ENCODE measurements at places on chromosomes 1 and 21. TPM values are rescaled to one million over a fixed set of nuclear protein-coding genes. Genes with fewer than 3 reads are reported as not detected.

DNA sequence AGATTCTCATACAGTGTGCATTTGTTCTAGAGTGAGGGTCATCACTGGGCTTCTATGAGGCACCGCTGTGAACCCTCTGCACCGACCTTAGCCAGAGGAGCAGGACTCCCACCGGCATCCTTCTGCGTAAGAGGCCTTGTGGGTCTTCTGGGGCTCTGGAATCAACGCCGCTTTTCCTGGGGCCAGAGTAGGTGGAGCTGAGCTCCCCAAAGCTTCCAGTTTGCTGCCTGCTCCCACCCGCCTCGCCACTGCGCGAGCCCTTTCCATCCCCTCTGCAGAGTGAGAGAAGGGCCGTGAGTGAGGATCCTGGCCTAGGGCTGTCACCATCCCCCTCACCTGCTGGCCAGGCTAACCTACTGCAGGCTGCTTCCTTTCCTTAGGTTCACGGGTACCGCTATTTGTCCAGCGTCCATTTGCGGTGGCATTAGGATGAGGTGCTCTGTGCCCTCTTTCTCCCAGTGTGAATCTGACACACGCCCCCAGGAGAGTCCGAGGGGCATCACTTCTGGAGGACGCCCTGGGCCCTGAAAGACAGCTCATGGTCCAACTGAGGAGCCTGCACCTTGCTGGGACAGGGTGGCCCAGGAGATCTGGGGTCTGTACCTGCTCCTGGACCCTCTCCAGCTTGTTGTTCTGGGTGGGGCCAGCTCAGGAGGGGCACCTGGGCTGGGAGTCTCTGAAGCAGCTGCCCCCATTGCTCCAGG lies 36.2 kb downstream of the UMODL1 start:
- no peak overlapping the region for H3K4me3 ChIP-seq
- H3K4me1 ChIP-seq = peaks cover 12% of the 10 kb centered on the region
- H3K27me3 ChIP-seq = no peaks in the 10 kb centered on the region
- no peaks in the 10 kb centered on the region for H3K36me3 ChIP-seq

- peaks cover 16% of the 10 kb centered on the region for H3K4me1 ChIP-seq
- no peak overlapping the region for H3K27ac ChIP-seq
- H3K36me3 ChIP-seq = peaks cover 21% of the 10 kb centered on the region
- H3K4me3 ChIP-seq = no peak overlapping the region
- no peaks in the 10 kb centered on the region for H3K27me3 ChIP-seq
- DNase-seq = no peak
These were observed 12.9 kb downstream of the CENPF start for GRCh38 chr1:214615871-214616270.

DNA sequence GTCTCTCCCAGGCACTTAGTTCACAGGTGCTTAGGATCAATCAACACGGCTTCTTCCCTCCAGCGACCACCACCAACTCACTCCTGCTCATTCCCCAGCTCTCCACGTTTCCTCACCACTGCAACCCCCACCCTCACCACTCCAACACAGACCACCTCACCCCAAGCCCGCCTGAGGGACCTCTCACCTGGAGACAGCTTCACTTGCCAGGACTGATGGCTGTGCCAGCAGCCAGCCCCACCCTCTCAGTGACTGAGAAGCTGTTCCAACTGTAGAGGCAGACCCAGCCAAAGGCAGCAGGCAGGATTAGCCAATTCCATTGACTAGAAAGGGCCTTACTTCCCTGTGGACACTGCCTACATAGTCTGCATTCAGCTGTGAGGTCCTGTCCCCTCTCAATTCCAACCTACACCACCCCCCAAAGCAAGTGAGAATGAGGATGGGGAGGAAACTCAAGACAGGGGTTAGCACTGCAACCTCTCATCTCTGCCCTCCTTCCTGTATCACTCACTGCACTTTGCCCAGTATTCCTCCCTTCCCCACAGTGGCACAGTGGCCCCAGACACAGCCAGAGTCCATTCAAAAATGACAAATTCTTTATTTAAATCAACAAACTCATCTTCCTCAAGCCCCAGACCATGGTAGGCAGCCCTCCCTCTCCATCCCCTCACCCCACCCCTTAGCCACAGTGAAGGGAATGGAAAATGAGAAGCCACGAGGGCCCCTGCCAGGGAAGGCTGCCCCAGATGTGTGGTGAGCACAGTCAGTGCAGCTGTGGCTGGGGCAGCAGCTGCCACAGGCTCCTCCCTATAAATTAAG lies 7.6 kb downstream of the TAGLN2 start:
- peaks cover 7% of the 10 kb centered on the region for H3K27me3 ChIP-seq
- H3K27ac ChIP-seq = no peak overlapping the region
- no peak overlapping the region for H3K4me3 ChIP-seq
- DNase-seq = no peak
- no peaks in the 10 kb centered on the region for H3K36me3 ChIP-seq

DNA sequence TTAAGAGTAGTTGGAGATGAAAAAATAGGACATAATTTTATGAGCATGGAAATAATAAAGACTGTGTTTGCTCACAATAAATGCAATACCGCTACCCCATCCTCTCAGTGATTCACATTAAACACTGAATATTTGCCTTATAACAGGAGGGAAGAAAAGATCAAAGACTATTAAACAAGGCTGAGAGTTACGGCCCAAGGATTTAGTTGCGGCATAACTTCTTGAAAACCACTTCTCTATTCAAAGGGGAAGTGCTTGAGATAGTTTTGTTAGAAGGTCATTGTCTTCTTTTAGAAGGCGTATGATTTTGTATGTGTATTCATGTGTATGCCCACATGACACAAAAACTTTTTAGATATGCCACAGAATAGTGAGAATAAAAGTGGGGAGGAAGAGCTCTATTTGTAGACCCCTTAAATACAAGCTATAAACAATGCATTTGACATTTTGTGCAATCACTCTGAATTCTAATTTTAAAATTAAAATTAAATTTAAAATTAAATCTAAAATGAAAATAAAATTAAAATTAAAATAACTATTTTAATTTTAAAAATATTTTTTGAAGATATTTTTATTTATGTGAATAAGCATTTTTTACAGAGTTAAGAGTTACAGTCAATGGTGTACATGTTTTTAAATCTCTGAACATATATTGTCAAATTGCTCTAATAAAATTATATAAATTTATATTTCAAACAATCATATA lies 986.6 kb upstream of the ADAMTS5 start:
- no peak overlapping the region for H3K4me3 ChIP-seq
- no peak overlapping the region for H3K27ac ChIP-seq
- H3K36me3 ChIP-seq = peaks cover 2% of the 10 kb centered on the region

- H3K27me3 ChIP-seq = peaks cover 4% of the 10 kb centered on the region
- DNase-seq = no peak
These were observed 4.5 kb upstream of the SCMH1 start for GRCh38 chr1:41246568-41246967.

Gene TINAGL1
- total RNA-seq = not detected

GRCh38 chr21:36022427-36023091 lies 37.8 kb downstream of the SETD4 start:
- peaks cover 9% of the 10 kb centered on the region for H3K4me1 ChIP-seq
- H3K36me3 ChIP-seq = no peaks in the 10 kb centered on the region
- H3K4me3 ChIP-seq = no peak overlapping the region
- no peak for DNase-seq
- H3K27me3 ChIP-seq = no peaks in the 10 kb centered on the region

GRCh38 chr1:210650403-210650802 lies 321.7 kb downstream of the HHAT start:
- peaks cover 5% of the 10 kb centered on the region for H3K4me1 ChIP-seq
- H3K27me3 ChIP-seq = no peaks in the 10 kb centered on the region
- peaks cover 4% of the 10 kb centered on the region for H3K36me3 ChIP-seq
- no peak for DNase-seq

- no peaks in the 10 kb centered on the region for H3K36me3 ChIP-seq
- H3K4me3 ChIP-seq = no peak overlapping the region
- H3K27me3 ChIP-seq = peaks cover 5% of the 10 kb centered on the region
- no peaks in the 10 kb centered on the region for H3K4me1 ChIP-seq
These were observed 92.3 kb upstream of the BACE2 start for GRCh38 chr21:41075656-41076055.

DNA sequence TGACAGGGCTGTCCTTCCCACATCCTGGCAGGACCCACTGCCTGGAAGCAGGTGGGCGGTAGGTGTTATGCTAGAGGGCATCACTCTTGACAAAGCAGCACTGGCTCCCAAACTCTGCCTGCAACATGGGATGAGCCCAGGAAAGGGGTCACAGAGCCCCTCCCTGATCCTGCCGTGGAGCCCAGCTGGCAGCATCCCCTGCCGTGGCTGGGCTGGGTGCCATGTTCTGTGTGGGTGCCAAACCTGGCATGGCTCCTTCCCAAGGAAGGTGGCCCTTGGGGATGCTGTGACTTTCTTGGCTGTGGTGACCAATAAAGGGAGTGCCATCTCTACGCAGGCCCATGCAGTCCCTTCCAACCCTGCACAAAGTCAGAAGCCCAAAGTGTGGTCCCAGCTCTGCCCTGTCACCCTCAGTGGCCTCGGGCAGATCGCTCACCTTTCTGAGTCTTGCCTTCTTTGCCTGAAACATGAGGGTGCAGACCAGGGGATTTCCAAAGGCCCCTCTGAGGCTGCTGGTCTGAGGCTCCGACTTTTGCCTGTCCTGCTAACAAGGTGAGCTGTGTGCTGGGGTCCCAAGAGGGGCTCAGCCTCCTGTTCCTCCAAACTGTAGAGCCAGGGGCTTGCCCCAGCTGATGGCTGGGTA lies 6.0 kb downstream of the CDK18 start:
- peaks cover 54% of the 10 kb centered on the region for H3K4me1 ChIP-seq
- no peaks in the 10 kb centered on the region for H3K27me3 ChIP-seq
- no peak overlapping the region for H3K27ac ChIP-seq
- no peaks in the 10 kb centered on the region for H3K36me3 ChIP-seq
- H3K4me3 ChIP-seq = no peak overlapping the region

- no peaks in the 10 kb centered on the region for H3K36me3 ChIP-seq
- H3K27me3 ChIP-seq = no peaks in the 10 kb centered on the region
- no peak overlapping the region for H3K27ac ChIP-seq
- no peak for DNase-seq
- H3K4me3 ChIP-seq = no peak overlapping the region
- H3K4me1 ChIP-seq = peaks cover 10% of the 10 kb centered on the region
These were observed 68.1 kb downstream of the RPS6KA1 start for GRCh38 chr1:26597629-26598039.

Gene STK40
- 80.1 TPM for total RNA-seq

DNA sequence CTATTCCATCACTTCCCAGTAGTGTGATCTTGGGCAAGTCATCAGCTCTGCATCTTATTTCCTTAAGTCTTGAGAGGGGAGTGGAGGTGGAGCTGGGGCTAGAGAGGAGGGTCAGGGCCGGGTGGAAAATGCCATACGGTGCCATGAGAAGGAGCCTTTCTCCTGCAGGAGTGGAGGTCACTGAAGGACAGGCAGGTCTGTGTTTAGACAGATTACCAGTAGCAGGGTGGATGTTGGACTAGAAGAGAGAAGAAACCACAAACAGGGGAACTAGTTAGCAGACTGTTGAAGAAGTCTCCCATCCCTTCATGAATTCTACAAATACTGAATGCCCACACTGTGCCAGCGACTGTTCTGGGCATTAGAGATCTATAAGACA lies 13.9 kb upstream of the CPT2 start:
- peaks cover 9% of the 10 kb centered on the region for H3K27me3 ChIP-seq
- no peak for DNase-seq
- no peaks in the 10 kb centered on the region for H3K4me1 ChIP-seq
- H3K36me3 ChIP-seq = no peaks in the 10 kb centered on the region
- H3K27ac ChIP-seq = no peak overlapping the region

Gene FLVCR1
- 31.4 TPM for total RNA-seq

- H3K27ac ChIP-seq = no peak overlapping the region
- H3K36me3 ChIP-seq = no peaks in the 10 kb centered on the region
- no peaks in the 10 kb centered on the region for H3K4me1 ChIP-seq
- DNase-seq = no peak
- no peak overlapping the region for H3K4me3 ChIP-seq
These were observed 190.0 kb upstream of the C1orf105 start for GRCh38 chr1:172230526-172230925.

Gene GSTM1
- 45.9 TPM for total RNA-seq

Gene PSMG1
- total RNA-seq = 71.2 TPM

- no peak overlapping the region for H3K27ac ChIP-seq
- H3K4me1 ChIP-seq = peaks cover 29% of the 10 kb centered on the region
- no peak for DNase-seq
These were observed 281.3 kb upstream of the C1orf105 start for GRCh38 chr1:172139196-172139595.

GRCh38 chr1:1243266-1243660 lies 3.3 kb downstream of the C1QTNF12 start:
- H3K27me3 ChIP-seq = peaks cover 18% of the 10 kb centered on the region
- H3K4me3 ChIP-seq = no peak overlapping the region
- H3K27ac ChIP-seq = no peak overlapping the region
- H3K36me3 ChIP-seq = no peaks in the 10 kb centered on the region
